ENCODE measurements at places on chromosomes 1 and 21.
A peak's percentile ranks its signal among the peaks of the same experiment; 100 is the strongest.

DNA sequence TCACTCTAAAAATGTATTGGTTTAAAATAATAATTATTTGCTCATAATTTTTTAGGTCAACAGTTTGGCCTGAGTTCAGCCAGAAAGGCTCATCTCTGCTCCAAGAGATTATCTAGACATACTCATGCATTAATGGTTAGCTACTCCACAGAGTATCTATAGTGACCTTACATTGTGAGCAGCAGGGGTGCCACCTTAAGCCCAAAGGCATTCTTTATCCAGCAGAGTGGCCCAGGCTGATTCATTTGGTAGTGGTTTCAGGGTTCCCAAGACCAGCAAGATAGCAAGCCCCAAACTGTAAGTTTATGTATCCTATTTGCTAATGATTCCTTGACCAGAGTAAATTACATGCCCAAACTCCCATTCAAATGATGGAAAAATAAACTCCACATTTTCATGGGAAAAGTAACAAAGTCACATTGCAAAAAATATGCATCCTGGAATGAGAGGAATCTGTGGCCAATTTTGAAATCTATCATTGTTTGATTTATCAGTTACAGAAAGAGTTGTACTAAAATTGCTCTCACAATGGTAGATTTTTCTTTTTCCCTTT is 182.6 kb upstream of the KCNK2 start:
- DNase-seq: no peak

GRCh38 chr1:42456754-42457089 is 379 bp downstream of the PPCS start:
- DNase-seq: no peak

GRCh38 chr1:63968663-63969440 is 195.0 kb downstream of the ROR1 start:
- DNase-seq: no peak

GRCh38 chr21:33219300-33219699 is 10.4 kb upstream of the IFNAR2 start:
- no peak for DNase-seq

DNA sequence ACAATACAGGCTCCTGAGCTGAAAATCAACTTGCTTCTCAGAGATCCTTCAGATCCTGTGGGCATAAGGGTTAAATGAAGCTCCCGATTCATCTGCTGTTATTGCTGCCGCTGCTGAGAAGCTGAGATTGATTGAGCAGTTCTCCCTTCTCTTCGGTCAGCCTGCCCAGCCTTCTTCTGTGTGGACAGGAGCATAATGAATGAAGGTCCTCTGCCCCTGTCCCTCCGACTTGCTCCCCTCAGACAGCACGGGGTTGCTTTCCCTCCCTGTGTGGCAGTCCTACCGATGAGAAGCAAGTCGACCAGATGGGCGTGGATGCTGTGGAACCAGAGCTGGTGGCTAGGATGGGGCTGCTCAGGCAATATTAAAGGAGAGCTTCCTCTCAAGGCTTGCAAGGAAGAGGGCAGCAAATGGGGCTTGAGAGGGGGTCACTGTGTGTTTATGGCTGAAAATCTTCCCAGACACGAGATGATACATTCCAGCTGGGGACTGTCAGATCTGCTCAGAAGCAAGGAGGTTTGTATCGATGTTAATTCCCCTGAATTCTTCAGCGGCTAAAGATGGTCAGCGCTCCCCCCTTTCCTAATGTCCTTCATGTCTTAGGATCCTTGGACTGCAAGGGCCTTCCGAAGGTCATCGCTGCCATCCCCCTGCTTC is 63.9 kb upstream of the GOLT1A start:
- DNase-seq: no peak

DNA sequence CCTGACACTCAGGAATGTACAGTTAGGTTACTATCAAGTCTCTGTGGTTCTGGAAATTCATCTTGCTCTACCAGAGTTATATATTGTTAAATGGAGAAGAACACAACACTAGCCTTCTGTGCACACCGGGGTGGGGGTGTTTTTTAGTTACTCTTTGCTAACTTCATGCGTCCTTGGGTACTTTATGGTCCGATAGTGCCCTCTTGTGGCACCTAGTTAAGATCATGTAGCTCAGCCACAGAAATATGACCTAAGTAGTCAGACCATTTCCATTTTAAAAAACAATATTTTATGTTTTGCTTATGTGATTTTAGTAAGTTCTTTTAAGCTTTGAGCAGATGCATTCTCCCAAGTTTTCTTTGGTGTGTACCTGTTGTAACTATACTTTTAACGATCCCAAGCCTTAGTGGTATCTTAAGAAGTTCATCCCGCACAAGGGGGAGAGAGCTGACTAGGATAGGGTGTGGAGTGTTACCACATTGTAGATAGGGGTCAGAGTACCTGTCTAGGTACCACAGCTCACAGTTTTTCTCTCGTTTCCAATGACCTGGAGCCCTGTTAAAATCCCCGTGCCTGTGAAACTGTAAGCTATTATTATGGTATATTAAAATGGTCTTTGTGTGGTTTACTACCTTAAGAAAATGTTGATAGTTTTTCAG is 20.6 kb upstream of the SH3D21 start:
- DNase-seq: peak; percentile 70

DNA sequence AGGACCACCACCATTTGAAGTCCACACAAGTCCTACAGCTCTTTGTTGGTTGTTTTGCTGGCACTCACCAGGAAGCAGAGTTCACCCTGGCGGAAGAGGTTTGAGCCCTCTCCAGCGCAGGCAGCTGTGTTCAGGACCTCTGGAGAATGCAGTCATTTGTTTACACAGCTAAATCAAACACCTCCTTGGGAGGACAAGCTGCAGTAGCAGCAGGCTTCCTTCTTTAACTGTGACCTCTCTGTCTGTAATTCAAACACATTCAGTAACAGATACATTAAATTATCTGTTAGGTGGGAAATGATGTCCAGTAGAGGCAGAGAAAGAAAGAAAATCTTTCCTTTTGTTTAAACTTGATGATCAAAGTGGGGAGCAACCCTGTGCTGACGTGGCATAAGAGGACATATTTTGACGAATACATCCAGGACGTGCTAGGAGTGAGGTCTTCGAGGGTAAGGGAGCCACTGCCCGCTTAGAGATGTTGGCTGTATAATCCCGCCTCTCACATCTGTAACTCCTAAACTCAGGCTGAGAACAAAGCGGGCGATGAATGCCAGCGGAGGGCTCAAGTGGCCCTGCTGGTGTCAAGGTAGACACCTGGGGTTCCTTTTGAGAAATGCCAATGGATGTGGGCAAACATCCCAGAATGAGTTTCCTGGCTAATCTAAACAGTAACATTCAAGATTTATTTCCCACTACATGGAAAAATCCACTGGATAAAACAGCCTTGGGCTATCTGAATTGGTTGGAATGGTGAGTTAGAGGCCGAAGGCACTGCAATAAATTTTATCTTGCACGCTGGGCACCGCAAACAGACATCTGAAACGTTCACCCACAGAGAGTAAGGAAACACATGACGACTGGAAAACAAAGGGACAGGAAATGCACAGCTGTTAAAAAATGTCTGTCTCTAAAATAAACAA is 51.7 kb downstream of the ABCA4 start:
- DNase-seq: no peak

DNA sequence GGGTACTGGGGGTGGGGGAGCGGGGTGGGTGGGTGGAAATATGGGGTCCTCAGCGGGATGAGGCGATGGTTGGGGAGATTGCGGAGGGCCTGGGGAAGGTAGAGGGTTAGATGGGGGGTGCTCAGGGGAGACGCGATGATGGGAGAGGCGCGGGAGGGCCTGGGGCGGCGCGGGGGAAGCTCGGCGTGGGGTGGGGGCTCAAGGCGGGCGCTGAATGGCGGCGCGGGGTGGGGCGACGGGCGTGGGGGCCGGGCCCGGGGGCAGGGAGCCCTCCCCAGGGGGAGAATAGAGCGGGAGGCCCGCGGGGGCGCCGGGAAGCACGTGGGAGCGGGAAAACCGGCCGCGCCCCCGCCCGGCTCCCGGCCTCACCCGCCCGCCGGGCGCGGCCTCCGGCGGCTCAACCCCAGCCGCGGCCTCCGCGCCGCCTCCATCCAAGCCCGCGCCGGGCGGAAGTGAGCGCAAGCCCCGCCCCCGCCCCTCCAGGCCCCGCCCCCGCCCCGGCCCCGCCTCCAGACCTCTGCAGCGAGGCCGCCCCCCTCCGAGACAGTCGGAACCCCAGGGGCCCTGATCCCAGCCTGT is at the start of gene FAAP20:
Gene FAAP20, minus strand, starts transcription at position 454 of the 579 bp plus-strand sequence. Its CDS starts 23 bp downstream, at position 431.
- DNase-seq: no peak

DNA sequence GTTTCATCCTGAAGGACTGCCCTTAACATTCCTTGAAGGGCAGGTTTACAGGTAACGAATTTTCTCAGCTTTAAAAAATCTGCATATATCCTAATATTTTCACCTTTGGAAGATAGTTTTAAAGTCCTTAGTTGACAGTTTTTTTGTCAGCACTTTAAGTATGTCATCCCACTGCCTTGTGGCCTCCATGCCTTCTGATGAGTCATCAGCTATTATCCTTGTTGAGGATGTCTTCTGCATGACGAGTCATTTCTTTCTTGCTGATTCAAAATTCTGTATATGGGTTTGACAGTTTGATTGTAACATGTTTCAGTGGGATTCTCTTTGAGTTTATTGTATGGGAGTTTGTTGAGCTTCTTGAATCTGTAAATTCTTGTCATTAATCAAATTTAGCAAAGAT is 500.6 kb downstream of the DISC1 start:
- no peak for DNase-seq

DNA sequence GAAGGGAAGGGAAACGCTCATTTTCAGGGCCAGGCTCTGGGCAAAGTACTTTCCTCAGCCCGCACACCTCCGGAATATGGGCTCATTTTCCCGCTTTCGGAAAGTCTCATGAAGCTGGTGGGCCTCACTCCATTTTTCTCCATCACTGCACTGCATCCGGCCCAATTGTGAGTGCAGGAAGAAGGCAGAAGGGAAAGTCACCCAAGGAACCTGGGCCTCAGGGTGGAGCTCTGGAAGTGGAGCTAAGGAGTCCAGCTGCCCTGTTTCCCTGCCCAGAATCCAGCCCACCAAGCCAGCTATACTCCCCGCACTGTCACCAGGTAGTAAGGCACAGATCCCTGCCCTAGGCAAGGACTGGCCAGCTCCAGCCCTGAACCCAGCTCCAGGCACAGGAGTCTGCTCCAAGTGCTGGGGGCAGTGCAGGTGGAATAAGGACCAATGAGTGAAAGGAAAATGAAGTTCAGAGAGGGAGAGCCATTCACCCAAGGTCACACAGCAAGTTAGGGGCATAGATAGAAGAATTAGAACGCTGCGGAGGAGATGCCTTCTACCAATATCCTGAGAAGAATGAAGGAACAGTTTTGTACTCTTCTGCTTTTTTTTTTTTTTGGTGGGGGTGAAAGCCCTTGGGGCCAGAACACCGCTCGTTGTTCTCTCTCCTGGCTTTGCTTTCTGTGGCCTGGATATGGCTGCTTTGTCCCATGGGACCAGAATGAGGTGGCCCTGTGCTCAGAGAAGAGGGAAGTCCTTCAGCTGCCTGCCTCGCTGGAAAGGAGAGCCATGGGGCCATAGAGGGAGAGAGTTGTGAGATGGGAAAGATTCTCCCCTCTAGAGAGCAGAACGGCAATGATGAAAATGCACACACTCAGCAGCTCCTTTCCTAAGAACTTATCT is 10.0 kb downstream of the LRP8 start:
- no peak for DNase-seq

- no peak for DNase-seq
These were observed 18.9 kb downstream of the CAPN2 start for GRCh38 chr1:223731133-223731770.

DNA sequence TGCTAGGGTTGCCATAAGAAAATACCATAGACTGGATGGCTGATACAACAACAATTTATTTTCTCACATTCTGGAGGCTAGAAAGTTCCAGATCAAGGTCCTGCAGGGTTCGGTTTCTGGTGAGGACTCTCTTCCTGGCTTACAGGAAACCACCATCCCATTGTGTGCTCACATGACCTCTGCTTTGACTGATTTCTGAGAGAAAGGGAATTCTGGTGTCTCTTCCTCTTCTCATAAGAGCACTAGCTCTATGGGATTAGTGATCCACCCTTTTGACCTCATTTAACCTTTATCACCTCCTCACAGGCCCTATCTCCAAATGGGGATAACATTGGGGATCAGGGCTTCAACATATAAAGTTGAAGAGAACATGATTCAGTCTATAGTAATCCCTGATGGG is 47.5 kb downstream of the MRPL39 start:
- no peak for DNase-seq

DNA sequence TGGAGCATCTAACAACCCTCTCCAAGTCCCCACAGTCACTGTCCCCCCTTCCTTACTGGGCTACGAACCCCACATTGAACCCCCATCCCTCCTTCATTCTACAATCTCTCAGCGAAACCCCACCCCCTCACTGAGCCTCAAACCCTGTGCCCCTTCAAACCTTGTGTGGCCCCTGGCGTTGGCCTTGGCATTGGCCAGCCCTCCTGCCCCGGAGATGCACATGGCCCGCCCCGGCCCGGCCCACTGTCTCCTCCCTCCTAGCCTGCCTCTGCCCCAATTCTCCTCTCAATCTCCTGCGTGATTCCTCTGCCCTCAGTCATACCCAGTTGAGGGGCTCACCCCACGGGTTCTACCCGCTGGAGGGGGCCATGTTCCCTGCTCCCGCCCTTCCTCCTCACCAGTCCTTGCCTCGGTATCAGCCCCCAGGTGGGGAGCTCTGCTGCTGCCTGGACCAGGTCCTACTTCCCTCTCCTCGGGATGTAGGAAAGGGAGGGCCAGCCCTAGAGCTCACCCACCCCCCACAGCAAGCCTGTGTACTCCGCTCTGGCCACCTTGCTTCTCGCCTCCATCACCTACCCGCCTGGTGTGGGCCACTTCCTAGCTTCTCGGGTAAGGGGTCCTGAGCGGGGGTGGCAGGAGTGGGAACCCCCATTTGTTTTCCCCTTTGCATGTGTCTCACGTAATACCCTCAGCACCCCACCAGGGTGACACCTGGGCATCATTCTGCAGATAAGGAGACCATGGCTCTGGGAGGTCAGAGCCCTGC is 6.6 kb downstream of the CLCNKA start:
- no peak for DNase-seq

DNA sequence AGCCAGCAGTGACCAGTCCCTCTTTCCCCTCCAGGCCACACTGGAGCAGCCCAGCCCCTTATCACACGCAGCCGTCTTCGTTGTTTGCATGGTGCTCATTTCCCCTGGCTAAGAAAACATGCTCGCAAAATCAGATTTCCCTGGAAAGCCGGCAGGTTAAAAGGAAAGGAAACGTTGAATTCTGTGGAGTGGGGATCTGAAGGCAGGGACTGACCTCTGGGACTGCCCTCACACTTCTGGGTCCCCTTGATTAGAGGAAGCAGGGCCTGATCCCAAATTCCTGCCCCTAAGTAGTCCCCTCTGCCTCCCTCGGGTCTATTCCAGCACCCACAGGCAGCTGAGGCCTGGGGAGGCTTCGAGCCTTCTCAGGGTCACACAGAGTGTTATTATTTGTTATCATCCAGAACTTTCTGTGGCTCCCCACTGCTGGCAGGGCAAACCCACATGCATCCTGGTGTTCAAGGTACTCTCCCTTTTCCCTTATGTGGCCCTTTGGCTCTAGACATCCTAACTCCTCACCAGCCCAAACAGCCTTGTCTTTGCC is 125.2 kb upstream of the ZBTB40 start:
- DNase-seq: no peak

- no peak for DNase-seq
These were observed 13.4 kb downstream of the RNF11 start for GRCh38 chr1:51249445-51249844.

GRCh38 chr1:22971161-22971560 is 1.5 kb downstream of the LACTBL1 start:
- DNase-seq: no peak

Measured in renal cortex interstitium (tissue), 15 donors.